NCI-H1417 treated with DMSO at 0.1 percent for 48 hours (cell line): ENCODE measurements at places on chromosomes 2 and 18.

GRCh38 chr2:237264480-237265219 is 149.3 kb downstream of the COL6A3 start:
- DNase-seq = no peak

DNA sequence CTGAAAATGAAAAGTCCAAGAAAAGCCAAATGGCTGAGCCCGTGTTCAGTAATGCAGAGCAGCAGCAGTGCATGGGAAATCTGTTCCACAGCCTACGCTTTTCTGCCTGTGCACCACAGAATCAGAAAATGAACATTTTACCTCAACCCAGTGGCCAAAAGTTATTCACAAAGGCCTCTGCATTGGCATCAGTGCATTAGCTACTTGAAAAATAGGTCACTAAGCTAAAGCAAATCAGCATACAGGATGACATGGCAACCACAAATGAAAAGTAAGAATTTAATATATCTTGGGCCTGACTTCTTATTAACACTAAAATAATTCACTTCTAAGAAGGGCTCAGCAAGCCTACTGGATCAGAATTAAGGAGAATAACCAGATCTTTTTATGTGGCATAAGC is 1145.3 kb upstream of the CHAC2 start:
- DNase-seq = no peak

GRCh38 chr2:235001237-235002133 is 49.7 kb downstream of the SH3BP4 start:
- DNase-seq = no peak

- DNase-seq = no peak
Observed at GRCh38 chr2:240981871-240982800, 16.3 kb upstream of the SNED1 start.

DNA sequence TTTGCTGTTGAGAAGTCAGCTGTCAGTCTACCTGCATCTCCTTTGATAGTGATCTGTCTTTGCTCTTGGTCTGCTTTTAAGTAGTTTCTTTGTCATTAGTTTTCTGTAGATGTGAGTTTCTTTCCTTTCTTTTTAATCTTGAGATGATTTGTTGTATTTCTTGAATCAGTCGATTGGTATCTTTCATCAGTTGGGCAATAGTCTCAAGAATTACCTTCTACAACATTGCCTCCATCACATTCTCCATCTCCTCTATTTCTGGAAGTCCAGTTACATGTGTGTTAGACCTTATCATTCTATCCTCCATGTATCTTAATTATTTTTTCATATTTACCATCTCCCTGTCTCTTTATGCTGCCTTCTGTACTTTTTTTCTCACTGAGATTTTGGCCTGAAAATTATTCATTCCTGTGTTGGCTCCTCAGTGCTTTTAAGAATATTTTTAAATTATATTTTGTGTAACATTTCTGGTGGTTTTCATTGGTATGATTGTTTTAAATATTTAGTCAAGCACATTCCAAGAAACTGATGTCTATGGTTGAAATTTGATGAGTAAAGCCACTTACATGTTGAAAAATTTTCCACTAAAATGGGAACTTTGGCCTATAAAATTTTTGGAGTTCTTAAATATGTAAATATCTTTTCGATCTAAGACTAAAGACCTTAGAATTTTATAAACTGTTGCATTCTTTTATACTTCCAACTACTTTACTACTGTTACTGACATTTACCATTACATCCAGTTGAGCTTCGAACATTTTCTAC is 239.5 kb upstream of the MGAT5 start:
- no peak for DNase-seq

DNA sequence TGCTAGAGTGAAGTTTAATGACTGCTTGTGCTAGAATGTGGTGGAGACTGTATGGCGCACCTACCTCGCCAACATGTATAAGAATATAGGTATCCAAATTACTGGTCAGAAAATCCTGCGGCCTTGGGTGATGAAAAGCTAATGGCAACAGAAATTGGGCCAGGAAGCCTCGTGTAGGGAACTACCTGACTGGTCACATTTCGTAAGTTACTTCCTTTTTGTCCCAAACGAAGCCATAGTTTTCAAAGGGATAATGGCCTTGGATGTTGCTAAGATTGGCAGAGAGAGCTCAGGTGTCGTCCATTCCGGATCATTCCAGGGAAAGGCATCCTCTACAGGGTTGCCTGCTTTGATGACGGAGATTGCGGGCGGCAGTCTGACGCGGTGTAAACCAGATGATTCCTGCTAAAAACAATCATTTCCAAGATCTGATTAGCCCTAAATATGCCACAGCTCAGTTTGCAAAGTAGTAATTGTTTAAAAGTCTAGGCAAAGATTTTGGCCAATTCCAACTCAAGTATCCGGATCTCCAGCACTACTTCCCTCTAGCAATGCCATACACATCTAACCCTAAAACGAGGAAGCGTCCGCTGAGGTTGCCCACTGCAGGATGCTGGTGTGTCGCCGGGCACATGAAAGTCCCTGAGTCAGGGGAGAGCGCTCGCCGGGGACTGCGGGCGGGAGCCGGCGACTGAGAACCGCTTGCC is 708 bp upstream of the MALT1 start:
- DNase-seq = no peak

DNA sequence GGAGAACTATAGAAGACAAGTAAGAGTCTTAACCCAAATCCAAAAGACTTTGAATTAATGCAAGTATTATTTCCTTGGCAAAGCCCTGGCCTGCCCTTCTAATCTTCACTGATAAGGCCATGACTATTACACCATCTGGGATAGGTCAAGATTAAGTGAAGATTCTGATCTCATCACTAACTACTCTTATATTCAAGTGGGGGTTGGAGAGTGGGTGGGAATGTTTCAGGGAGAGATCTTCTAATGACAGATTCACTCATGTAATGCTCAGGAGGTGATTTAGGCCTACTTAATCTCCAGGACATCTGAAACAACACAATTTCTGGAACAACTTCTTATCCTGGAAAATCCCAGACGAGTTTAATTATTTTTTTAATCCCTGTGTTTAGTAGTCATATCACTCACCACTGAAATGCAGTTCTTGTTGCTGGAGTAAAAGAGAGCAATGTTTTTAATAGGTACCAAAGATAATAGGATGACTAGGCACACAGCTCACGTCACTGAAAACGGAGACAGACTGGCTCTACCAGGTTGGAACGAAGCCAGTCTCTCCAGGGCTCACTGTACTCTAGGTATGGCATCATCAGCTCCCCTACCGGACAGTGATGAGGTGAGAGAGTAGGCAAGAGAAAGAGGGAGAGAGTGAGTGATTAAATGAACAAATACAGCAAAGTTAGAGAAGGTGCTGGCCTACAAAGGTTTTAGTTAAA is 133.1 kb downstream of the NCKAP5 start:
- no peak for DNase-seq

GRCh38 chr2:127219171-127220070 is 678 bp downstream of the CYP27C1 start:
- DNase-seq = no peak

DNA sequence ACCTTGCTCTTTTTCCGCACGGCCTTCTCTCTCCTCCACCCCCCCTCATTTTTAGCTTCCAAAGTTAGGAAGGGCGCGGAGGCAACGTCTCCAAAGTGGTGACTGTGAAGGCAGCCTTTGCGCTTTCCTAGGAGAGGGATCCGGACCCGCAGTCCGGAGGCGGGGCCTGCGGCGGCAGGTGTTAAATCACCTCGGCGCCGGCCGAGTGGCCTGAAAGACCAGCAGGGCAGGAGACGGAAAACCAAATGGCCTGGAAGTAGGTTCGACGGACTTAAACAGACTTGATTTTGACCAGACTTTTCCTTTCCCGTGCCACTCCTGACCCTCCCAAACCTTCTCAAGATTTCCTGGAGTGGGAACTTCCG is 615 bp downstream of the GORASP2 start:
- DNase-seq = no peak

- no peak for DNase-seq
Observed at GRCh38 chr2:219775506-219775905, 148.1 kb downstream of the SLC4A3 start.

GRCh38 chr2:60679036-60679780 is 76.9 kb upstream of the PAPOLG start:
- no peak for DNase-seq

DNA sequence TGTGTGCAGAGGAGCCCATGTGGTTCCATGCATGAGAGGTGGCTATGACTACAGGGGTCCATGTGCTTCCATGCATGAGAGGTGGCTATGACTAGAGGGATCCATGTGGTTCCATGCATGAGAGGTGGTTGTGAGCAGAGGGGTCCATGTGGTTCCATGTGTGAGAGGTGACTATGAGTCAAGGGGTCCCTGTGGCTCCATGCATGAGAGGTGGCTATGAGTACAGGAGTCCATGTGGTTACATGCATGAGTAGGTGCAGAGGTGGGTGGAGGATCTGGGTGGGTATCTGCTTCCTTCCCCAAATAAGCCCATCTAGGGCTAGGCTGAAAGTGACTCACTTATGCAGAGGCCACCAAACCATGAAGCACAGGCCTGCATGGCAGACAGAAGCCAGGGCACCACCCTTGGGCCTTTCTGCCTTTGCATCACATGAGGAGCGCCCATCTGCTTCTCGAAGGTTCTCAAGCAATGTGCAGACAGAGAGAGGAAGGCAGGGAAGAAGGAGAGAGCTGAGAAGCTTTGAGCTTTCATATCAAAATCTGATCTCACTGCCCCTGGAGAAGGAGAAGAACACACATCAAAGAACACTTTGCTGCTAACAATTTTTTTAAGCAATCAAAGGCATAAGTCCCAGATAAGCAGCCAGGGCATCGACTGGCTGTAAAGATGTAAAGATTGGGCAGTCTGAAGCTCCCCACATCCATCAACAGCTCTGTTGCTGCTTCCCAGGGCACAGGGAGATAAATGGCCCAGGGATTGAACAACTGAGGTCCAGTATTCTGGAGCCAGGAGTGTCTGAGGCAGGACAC is 137.6 kb downstream of the TNS1 start:
- no peak for DNase-seq

DNA sequence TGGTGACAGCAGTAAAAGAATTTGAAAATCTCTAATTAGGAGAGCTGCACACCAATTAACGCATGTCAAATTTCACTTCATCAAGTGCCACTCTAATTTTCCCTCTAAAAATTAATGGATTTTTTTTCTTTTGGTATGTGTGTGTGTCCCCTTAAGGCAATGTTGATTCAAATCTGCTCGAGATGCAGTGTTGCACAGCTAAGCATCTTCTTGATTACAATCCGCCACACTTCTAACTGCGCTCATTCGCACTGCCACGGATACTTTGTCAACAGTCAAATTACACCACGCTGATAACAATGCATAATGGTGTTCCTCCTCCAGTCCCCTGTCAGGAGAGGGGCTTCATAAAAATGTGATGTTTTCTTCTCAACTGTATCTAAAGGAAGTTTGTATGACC is 261.4 kb downstream of the MEIS1 start:
- no peak for DNase-seq

- DNase-seq = no peak
Observed at GRCh38 chr2:154670083-154670482, 28.4 kb upstream of the KCNJ3 start.

- DNase-seq = no peak
Observed at GRCh38 chr18:76390452-76391035, 104.5 kb downstream of the ZNF516 start.

DNA sequence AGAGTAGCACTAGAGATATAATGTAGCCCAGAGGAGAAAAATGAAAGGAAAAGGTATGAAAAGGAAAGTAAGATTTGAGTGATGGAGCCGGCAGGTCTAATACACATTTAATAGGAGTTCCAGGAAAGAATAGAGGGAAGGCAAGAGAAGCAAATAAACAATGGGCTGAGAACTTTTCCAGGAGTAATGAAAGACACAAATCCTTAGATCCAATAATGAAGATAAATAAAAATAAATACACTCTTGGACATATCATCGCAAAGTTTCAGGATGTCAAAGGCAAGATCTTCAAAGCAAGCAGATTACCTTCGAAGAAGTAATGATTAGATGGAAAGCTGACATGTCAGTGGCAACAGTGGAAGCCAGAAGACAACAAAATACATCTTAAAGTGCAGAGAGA is 102.0 kb upstream of the YWHAQ start:
- no peak for DNase-seq

GRCh38 chr2:61898810-61899209 is 6.7 kb upstream of the COMMD1 start:
- DNase-seq = no peak
